ENCODE measurements at places on chromosomes 2 and 18.

GRCh38 chr2:112077814-112078213 lies 22.7 kb downstream of the TMEM87B start:
- no peak for DNase-seq

DNA sequence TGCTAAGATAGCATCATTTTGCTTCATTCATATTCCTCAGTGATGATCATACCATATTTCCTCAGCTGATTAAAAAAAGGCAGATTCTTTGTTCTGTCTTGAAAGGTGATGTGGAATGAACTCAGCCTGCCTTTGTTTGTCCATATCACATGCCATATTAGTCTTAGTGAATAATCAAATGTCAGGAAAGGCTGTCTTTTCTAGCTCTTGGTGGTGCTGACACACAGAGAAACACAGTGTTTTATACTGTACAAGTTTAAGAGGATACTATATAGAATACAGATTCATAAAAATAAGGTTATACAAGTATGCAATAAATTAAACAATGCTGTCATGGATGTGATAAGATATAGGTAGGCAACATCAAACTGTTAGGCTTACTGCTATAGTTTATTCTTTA lies 97.1 kb upstream of the FAM98A start:
- DNase-seq, result no peak

DNA sequence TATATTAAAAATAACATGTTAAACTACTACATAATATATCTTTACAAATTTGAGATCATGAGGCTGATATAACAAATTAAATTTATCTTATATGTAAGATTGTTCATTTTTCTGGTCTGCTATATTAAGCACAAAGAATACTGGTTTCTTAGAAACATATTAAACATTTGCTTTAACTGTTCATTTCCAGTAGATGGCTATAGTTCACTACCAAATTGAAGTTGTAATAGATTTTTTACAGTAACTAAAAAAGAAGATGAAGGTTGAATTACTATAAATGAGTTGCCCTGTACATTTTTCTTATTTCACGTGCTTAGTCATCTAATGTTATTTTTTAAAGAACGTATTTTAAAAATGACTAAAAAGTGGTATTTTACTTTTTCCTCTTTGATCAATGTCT lies 57.0 kb downstream of the ZNF407 start:
- DNase-seq, result peak; percentile 1

DNA sequence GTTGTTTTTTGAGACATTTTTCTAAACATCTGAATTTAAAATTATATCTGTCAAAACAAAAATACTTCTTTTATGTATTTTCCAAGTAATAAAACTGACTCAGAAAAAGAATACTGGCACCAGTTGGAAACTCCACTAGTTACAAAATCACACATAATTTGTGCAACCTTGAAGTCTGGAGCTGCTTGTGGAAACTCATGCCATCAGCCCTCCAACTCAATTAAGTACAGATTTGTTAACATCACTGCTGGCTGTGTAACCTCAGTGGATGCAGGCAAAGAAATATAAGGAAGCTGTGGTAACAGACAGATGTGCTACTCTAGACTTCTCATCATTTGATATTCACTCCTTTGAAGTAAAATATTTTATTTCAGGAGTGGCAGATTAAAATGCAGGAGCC lies 30.0 kb upstream of the RAPH1 start:
- DNase-seq, result no peak

DNA sequence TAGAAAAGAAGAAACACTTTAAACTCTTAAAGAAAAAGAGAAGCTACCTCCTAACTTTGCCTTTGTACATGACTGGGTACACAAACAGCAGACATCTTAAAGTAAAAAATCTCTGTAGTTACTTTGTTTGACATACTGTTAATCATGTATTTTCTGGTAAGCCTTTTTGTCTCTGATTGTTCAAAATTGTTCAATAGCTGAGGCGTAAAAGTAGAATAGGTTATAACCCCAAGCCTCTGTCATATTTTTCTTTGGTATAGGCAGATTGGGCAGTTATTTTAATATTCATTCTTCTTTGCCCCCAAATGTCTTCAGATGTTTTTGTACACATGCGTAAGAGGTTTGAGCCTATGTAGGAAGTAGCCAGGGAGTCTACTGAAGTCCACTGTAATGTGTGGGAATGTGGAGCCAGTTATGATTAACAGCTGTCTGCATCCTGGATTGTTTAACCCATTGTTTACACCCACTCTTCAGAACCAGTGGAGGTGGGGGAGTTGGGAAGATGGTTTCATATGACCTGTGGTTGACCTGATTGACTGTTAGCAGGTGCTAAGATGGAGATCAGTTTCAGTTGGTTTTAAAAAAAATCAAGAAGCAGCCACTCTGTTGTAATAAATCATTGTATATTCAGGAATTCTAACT lies 150.5 kb downstream of the TANC1 start:
- no peak for DNase-seq

DNA sequence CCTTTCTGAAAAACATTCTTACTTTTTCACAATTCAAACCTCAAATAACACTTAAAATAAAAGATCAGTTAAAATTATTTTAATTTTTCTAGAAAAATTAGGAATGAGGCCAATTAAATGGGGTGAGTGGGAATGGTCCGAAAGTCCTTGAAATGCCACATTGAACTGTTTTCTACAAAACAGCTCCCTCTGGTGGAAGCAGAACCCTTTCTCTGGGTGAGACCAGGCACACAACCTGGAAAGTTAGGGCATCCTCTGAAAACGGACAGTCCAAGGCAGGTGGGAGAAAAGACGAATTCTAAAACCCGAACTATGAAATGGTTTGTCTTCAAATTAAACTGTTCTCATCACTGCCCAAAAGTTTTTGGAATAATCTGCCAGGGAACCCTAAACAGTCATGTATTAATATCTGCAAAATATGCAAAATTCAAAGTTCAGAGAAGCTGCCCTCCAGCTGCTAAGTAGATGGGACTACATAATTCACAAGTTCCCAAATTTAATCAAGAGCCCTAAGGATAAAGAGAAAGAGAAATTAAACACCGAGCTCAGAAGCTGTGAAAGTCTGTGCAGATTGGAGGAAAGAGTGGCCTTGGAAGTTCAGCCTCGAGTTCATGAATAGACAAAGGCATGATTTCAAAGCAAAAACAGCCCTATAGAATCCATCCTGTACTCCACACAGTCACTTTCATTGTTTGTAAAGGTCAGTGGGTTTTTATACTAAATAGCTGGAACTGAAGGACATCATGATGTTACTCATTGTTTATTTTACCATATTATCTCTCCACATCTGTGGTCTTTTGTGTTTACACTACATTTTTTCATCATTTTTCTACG lies 108.3 kb downstream of the PIEZO2 start:
- peak; percentile 31 for DNase-seq

DNA sequence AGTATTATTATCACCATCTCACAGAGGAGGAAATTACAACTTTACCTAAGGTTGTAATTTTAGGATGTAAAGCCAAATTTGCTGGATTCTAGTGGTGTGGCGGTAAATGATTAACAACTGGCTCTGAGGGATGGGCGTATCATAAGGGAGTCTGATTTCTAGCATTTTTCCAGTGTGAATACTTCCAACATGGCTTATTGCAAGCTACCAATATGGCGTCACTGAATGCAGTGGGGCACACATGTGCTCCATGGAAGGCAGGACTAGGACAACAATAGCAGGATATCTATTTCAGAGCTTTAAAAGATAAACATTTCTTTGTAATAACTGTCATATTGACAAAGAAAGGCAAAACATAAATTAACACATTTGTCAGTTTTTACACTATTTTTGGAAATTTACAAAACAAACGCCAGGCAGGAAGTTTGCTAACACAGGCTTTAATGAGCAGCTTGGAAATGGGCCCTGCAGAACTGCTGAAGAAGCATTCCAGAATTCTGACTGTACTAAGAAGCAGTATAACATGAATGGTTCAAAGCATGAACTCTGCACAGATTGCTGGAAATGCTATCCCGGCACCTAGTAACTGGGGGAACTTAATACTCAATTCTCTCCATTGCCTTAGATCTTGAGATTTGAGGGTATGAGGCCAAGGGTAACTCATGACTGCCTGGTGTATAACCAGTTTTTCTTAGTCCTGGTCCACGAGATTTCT lies 439.3 kb upstream of the MAP2 start:
- no peak for DNase-seq

DNA sequence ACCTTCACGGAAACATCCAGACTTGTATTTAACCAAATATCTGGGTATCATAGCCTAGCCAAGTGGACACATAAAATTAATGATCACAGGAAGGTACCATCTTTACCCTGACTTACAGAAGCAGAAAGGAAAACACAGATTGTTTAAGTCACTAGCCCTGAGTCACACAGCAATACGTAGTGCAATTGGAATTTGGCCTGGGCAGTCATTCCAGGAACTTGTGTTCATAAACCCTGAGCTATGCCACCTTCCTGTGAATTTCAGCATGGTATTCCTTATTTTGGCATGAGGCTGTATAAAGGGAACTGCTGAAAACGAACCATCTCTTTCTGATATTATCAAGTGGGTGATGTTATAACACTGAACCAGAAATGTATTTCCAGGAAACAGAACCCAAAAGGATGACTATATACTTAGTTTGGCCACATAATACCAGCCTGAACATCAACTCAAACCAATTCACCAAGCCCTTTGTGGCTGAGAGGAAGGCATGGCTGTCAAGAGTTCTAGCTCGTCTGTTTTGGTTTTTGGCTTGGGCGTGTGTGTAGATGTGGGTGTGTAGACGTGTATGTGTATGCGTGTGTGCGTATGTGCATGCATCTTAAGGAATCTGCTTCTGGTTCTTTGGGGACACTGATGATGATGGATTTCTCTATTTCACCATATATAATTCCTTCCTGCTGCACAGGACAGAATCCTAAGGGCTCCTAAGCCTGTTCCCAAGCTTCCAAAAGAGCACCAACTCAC lies 533.4 kb upstream of the ID2 start:
- DNase-seq, result no peak

All from DMS 273 treated with DMSO at 0.1 percent for 48 hours (cell line).